ENCODE measurements at places on chromosomes 2 and 18.

DNA sequence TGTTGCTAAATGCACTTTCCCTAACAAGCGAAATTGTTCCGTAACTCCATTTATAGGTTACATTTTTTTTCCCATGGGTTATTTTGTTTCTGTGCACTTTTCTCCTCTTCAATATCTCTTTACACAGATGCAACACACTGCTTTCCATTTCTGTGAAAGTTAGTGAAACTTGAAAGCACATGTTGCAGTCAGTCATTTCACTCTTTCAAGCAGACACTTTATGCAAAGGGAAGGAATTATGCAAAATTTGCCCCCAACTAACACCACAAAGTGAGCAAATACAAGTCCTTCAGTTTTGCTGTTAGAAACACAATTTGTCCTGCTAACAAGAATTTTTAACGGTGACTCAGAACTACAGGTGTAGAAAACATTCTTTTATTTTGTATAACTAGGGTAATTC is 124.8 kb downstream of the PTH2R start:
- H3K36me3 ChIP-seq: no peaks in the 10 kb centered on the region
- no peak overlapping the region for H3K4me3 ChIP-seq
- H3K4me1 ChIP-seq: no peaks in the 10 kb centered on the region
- no peak for DNase-seq

GRCh38 chr2:135745545-135745944 is 3.9 kb downstream of the UBXN4 start:
- H3K27ac ChIP-seq: peak overlapping the region; percentile 88
- peaks cover 23% of the 10 kb centered on the region for H3K36me3 ChIP-seq
- H3K4me3 ChIP-seq: no peak overlapping the region
- H3K27me3 ChIP-seq: no peaks in the 10 kb centered on the region

DNA sequence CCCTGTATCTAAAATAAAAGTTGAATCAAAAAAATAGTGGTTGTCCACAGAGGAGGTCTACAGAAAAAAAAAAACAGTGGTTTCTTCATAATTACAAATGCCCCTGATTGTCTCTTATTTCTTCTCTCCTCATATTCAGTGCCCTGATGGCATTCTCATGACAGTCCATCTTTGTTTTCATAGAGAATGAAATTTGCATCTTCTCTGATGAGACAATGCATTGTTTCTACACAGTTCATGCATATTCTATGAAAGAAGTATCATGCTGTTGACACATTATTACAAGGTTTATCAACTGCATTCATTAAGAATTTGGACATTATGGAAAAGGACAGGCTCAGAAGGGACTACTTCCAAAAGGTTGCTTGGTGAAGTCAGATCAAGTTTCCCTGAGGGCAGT is 59.5 kb downstream of the LHCGR start:
- no peak for DNase-seq
- no peaks in the 10 kb centered on the region for H3K36me3 ChIP-seq
- no peak overlapping the region for H3K27ac ChIP-seq
- H3K4me1 ChIP-seq: no peaks in the 10 kb centered on the region
- H3K4me3 ChIP-seq: no peak overlapping the region

DNA sequence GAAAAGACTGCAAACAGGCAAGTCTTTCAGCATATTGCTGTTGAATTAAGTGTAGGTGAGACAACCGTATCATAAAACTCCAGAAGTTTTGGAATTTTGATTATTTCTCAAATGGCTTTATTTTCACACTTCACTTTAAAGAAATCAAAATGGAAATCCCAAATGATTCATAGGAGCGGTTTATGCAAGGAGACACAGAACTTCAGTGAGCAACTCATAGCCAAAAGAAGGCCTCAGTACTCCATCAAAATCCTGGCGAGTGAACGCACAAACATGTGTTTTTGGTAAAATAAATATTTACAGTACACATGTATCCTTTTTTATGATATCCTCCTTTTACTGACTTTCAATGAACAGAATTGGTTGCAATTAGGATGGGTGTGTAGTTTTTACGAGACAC is 140.4 kb upstream of the APCDD1 start:
- H3K27ac ChIP-seq: no peak overlapping the region
- H3K4me1 ChIP-seq: no peaks in the 10 kb centered on the region
- H3K4me3 ChIP-seq: no peak overlapping the region
- H3K27me3 ChIP-seq: no peaks in the 10 kb centered on the region
- H3K36me3 ChIP-seq: no peaks in the 10 kb centered on the region

- no peaks in the 10 kb centered on the region for H3K4me1 ChIP-seq
- peak overlapping the region; percentile 20 for H3K27ac ChIP-seq
- H3K4me3 ChIP-seq: no peak overlapping the region
- no peak for DNase-seq
- H3K27me3 ChIP-seq: no peaks in the 10 kb centered on the region
Measured at GRCh38 chr2:68458981-68459380, 8.1 kb downstream of the FBXO48 start.

GRCh38 chr2:47272031-47272864 is 117.1 kb upstream of the STPG4 start:
- H3K27ac ChIP-seq: peak overlapping the region; percentile 44
- H3K4me3 ChIP-seq: no peak overlapping the region
- H3K36me3 ChIP-seq: no peaks in the 10 kb centered on the region
- H3K4me1 ChIP-seq: peaks cover 30% of the 10 kb centered on the region
- no peaks in the 10 kb centered on the region for H3K27me3 ChIP-seq
- peak; percentile 98 for DNase-seq

DNA sequence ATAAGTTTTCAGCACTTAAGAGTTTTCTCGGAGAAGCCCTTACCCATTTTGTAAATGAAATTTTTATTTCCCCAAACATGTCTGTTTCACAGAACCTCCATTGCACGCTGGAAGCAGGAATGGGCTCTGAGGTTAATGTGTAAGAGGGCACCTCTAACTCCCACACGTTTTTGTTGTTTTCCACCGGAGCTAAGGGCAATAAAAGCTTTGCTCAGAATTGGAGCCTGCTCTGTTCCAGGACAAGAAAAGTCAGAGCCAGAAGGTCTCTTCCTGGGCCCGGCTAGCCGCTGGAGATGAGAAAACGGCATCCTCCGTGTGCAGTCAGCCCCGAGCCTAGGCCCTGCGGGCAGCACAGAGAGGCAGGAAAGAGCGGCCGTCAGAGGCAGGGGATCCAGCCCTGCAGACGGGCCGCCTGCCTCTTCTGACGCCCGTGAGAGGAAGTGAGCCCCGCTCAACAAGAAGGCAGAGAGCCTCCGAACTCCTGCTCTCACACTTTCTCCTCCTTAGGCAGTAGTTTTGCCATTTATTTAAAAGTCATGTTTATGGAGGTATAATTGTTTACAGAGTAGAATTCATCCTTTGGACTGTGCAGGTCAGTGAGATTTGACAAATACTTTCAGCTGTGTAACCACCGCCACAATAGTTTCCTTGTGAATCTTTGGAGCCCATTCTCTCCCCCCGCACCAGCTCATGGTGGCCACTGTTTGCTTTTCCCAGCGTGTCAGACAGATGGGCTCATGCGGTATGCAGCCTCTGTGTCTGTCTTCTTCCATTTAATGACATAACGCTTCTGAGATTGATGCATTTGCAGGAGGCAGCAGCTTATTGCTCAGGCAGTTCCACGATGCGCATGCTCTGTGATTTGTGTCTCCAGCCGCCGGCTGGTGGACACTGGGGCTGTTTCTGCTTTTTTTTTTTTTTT is 117.3 kb downstream of the GALR1 start:
- peak; percentile 39 for DNase-seq
- H3K36me3 ChIP-seq: no peaks in the 10 kb centered on the region
- H3K4me1 ChIP-seq: no peaks in the 10 kb centered on the region
- H3K27ac ChIP-seq: no peak overlapping the region
- H3K4me3 ChIP-seq: no peak overlapping the region

DNA sequence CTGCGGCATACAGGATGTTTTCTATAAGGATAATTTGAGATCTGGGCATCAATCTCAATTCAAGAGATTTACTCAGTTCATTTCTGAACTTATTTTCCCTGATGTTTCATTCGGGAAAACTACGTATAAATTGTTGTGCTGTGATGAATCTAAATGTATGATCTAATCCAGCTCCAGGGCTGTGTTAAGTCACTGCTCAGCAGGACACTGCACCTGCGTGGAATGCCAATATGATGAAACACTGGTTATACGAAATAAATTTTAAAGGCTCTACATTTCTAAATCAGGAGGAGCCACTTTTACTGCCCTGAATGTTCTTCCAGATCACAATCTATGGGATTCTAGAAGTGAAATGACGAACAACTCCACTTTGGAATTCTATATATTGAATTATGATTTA is 259.0 kb downstream of the HNMT start:
- H3K27me3 ChIP-seq: no peaks in the 10 kb centered on the region
- H3K4me3 ChIP-seq: no peak overlapping the region
- no peaks in the 10 kb centered on the region for H3K36me3 ChIP-seq
- no peak for DNase-seq
- no peak overlapping the region for H3K27ac ChIP-seq

DNA sequence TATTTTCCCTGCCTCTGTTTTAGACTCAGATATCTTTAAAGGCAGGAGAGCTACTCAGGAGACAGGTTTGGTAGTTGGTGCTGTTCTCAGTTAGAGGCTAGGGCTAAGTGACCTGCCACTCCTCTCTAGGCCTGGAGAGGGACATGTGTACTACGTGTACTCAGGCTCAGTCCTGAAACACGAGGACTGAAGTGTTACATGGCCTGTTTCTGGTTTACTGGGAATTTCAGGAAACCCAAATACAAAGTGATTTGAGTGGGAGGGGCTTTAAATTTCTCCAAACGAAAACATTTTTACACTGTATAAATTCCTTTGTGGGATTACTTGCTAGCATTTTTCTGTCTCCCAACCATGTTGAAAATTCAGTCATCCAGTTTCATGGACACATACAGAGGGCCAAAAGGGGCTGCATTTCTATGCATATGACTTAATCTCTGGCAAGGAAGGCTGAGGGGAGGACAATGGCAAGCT is 343.3 kb downstream of the CYP26B1 start:
- H3K27me3 ChIP-seq: no peaks in the 10 kb centered on the region
- no peaks in the 10 kb centered on the region for H3K36me3 ChIP-seq
- no peak for DNase-seq

GRCh38 chr2:45343251-45344017 is 267.6 kb downstream of the SRBD1 start:
- H3K4me1 ChIP-seq: no peaks in the 10 kb centered on the region
- no peak overlapping the region for H3K27ac ChIP-seq
- DNase-seq: peak; percentile 42
- H3K4me3 ChIP-seq: no peak overlapping the region
- no peaks in the 10 kb centered on the region for H3K36me3 ChIP-seq

DNA sequence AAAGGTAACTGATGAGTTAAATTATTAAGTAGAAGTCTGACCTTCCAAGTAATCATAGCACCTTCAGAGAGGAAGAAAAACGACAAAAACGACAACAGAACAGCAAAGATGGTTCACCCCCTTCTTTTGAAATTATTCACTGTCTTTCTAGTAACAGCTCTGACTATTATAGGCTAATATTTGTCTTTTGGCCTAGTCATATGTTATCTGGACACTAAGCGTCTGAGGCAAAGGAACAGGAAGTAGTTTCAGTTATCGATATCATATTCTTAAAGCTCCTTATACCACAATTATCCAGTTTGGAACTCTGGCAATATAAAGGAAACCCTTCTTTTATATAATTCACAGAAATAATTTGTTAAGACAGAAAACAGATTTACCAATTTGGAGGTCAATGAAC is 27.6 kb upstream of the SLC40A1 start:
- no peak overlapping the region for H3K4me3 ChIP-seq
- no peaks in the 10 kb centered on the region for H3K36me3 ChIP-seq
- no peaks in the 10 kb centered on the region for H3K27me3 ChIP-seq
- H3K27ac ChIP-seq: no peak overlapping the region
- H3K4me1 ChIP-seq: peaks cover 3% of the 10 kb centered on the region
- DNase-seq: no peak

DNA sequence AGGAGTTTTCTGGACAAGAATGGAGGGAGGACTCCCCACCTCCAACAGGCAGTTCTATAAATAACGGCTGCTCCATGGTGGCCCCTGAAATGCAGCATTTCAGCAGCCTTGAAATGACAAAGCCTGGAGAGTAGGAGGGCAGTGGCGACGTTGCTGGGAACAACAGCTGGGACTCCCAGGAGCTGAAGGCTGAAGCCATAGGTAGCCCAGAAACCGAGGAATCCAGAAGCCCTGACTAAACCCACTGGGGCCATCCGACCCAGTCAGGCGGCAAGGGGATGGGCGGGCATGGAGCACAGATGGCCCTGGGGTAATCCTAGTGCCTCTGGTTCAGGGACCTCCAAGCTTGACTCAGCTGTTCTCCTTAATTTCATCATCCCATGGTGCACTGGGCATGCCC is 9.0 kb downstream of the PRKAG3 start:
- 0 out of 2 replicates have a peak, but pooled peaks cover 8% of the 10 kb centered on the region for H3K27me3 ChIP-seq
- no peak for DNase-seq
- H3K4me3 ChIP-seq: no peak overlapping the region
- H3K27ac ChIP-seq: no peak overlapping the region

DNA sequence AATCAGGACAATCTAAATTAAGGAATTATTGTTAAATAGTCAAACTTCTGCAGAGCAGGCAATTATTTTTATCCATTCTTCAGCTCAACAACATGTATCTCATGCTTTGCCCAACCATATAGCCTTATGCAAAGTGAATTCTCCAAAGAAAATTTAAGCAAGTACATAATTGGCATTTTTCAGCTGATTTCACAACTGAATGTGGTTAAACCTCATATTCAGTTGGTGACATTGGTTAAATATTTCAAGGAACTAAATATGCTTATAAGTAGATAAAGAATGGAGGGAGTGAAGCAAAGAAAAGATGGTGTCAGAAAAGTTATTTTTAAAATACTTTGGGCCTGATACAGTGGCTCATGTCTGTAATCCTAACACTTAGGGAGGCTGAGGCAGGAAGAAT is 816.2 kb downstream of the NRXN1 start:
- H3K4me3 ChIP-seq: no peak overlapping the region
- H3K4me1 ChIP-seq: no peaks in the 10 kb centered on the region

GRCh38 chr2:158688721-158689120 is 106.4 kb upstream of the DAPL1 start:
- H3K4me3 ChIP-seq: no peak overlapping the region
- H3K4me1 ChIP-seq: no peaks in the 10 kb centered on the region
- no peaks in the 10 kb centered on the region for H3K36me3 ChIP-seq
- H3K27ac ChIP-seq: no peak overlapping the region

DNA sequence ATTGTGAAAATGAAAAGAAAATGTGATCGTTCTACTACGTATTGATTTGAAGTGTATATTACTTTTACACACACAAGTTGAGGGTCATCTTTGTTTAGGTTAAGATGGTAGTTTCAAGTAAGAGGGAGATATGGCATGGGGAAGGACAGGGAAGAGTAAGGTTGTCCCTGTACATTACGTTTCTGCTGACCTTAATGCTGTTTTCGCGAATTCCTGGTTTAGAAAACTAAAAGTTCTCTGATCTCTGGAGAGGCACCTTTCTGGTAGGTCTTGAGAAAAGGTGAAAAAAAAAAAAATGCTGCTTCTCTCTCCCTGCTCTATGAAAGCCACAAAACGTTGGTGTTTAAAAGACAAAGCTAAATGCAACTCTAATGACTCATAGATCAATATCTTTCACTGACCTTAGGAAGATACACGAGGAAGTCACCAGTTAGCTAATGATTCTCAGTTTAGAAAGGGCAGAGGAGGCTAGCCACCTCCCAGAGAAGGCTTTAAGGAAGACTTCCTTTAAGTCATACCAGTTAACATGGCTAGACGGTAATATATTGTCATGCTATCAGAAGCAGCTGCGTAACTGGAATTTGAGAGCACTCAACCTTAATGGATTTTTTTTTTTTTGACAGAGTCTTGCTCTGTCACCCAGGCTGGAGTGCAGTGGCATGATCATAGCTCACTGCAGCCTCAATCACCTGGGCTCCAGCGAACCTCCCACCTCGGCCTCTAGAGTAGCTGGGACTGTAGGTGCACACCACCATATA is 13.2 kb downstream of the TXNDC2 start:
- no peak for DNase-seq
- no peaks in the 10 kb centered on the region for H3K27me3 ChIP-seq
- H3K4me1 ChIP-seq: peaks cover 13% of the 10 kb centered on the region
- no peak overlapping the region for H3K27ac ChIP-seq
- H3K36me3 ChIP-seq: no peaks in the 10 kb centered on the region
- H3K4me3 ChIP-seq: no peak overlapping the region
